ENCODE measurements at places on chromosomes 3 and 15.
A peak's percentile ranks its signal among the peaks of the same experiment; 100 is the strongest.

DNA sequence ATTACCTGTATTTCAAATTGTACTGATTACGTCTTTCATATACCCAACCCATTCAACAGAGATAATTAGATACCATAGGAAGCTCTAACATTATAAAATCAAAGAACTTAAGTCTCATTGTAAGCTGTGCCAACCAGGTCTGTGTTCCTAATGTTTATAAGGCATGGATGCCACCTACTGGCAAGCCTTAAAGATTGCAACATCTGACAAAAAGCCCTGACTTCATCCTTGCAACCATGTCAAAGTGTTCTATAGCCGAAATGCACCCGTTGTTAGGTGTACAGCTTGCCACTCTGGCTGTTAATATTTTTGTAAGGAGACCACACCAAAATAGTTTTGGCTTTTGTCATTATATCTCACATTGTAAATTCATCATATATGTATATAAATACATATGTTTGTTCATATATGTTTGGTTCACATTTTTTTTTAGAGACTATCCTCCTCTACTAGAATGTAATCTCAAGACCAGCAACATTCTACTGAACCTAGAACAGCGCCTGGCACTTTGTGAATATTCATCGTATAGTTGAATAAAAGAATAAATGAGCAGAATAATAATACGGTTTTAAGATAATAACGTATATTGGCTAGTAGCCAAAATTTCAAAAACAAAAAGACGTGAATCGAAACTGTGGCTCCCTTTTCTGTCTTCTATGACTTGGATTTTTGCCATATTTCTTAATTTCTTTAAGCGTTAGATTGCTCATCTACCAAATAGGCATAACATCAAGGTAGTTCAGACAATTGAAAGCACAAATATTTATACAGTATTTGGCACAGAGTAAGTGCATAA lies 258.1 kb downstream of the TBL1XR1 start:
- peak; percentile 52 for DNase-seq

GRCh38 chr3:14214764-14215163 lies 36.1 kb downstream of the LSM3 start:
- no peak for DNase-seq

GRCh38 chr3:98901119-98901391 lies 440 bp downstream of the DCBLD2 start:
- no peak for DNase-seq

DNA sequence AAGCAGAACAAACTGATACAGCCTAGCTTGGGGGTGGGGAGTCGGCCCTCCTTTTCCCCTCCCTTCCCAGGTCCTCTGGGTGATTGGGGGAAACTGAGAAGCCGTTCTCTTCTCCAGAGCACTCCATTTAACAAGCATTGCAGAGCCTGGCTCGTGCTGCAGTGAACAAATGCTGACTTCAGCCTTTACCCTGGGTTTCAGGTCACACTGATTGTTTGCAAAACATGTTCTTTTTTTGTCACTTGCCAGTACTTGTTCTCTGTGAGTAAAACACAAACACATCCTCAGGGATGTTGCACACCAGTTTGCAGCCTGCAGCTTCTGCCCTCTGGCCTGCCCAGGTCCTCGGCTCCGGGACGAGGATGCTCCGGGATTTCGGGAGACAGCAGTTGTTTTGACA lies 132.8 kb downstream of the PGPEP1L start:
- DNase-seq, result no peak

DNA sequence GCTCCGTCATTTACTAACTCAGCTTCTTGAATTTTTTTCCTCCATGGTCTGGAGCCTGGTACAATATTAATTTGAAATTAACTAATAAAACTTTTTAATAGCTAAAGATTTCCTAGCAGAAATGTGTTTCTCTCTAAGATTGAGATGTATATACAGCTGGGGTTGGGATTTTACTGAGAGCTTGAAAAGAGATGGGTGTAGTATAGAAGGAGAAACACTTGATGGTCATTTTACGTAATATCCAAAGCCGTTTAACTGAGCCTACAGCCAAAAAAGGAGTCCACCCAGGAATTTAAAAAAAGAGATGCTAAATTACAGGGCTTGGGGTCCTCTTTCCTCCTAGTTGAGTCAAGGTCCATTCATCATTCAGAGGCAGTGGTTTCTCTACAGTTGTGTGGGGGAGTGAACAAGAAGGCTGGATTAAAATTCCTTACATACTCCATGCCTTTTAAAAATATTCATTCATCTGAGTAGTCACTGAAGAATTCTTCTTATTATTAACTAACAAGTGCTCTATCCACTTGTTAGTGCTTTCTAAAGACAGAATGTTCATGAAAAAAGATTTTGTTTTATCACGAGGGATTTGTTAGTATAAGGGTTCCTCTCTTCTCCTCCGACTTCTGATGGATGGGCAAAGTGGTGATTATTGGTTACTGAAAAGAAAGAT lies 255.3 kb upstream of the IL12A start:
- DNase-seq, result no peak

- DNase-seq, result no peak
Measured at GRCh38 chr3:189605717-189606116, 25.5 kb upstream of the TP63 start.
